NCI-H226 (cell line): ENCODE measurements at places on chromosomes 4 and X.

DNA sequence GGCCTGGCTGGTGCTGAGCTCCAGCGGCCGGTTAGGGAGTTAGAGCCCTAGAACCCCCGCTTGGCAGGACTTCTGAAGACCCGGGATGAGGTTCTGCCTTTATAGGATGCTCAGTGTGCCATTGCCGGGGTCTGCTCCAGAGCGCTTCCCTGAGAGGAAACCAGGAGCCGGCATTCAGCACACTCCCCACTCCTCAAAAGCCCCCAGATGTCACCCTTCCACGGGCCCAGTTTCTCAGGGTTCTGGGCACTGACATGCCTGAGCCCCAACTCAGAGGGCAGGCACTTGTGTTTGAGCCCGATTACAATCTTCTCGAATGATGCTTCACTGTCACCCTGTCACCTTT is 6.5 kb downstream of the NKX3-2 start:
- DNase-seq: no peak

DNA sequence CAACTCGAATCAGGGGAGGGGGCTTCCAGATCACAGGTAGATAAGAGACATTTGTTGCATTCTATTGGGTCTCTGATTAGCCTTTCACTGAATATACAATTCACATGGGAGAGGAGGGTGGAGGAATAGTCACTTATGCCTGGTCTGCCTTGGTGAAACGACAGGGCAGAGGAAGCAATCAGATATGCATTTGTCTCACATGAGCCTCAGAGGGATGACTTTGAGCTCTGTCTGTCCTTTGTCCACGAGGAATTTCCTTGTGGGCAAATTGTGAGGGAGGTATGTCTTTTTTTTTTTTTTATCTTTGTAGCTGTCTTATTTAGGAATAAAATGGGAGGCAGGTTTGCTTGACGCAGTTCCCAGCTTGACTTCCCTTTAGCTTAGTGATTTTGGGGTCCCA is 28.5 kb upstream of the TMSB4X start:
- no peak for DNase-seq

DNA sequence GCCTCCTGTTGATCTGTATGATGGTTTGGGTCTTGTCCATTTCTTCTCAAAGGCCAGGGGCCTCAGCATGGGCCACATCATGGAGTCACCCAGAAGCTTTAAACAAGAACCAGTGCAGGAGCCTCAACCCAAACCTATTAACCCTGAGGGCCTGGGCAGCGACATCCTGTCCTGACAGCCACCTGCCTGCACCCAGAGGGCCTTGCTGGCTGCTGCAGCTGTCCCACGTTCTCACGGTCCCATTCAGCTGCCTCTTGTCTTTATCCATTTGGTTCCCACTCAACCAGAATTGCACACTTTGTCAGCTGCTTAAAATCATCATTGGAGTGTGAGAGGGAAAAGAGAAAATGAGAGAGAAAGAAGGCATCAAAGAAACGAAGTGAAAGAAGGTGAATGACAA is 21.6 kb downstream of the C4orf50 start:
- no peak for DNase-seq

GRCh38 chr4:153724606-153725005 is 35.2 kb downstream of the RNF175 start:
- DNase-seq: no peak

GRCh38 chrX:6257025-6257424 is 28.4 kb upstream of the NLGN4X start:
- DNase-seq: no peak

DNA sequence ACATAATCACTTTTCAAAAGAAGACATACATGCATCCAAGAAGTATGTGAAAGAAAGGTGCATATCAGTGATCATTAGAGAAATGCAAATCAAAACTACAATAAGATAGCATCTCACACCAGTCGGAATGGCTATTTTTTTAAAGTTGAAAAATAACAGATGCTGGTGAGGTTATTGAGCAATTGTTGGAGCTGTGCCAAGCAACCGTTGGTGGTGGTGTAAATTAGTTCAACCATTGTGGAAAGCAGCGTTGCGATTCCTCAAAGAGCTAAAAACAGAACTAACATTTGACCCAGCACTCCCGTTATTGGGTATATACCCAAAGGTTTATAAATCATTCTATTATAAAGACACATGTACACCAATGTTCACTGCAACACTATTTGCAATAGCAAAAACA is 14.2 kb downstream of the COX7B2 start:
- no peak for DNase-seq

DNA sequence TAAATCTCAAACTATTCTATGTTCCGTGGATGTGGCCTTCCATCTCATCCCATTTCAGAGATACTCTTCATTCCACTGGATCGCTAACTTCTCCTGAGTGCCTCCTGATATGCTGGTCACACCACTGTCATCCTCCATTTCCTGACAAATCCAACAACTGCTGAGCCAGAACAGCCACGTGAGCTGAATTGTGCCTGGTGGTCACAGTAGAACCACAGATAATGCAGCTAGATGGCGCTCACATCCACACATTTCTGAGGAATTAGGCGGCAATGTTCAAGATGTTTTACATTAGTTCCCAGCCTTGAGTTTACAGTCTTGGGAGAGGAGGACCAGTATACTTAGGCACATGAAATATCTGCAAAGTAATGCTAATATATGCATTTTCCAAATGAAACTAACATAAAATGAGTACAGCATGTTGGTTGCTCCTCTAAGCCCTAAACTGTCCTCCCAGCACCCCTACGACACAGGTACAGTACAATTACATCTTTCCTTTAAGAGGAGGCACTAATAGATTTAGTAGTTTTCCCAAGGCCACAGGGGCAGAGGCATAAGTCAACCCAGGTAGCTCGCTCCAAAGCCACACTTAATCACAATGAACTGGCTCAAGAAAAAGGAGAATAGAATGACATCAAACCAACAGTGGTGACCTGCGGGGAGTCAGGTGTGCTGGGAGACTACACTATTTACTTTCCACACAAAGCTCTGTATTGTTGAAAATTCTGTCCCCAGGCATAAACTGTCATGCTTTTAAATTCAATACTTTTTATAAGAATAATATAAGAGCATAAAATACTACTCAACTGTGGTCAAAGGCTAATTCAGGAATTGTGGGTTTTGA is 134.2 kb downstream of the CHIC2 start:
- peak; percentile 46 for DNase-seq

DNA sequence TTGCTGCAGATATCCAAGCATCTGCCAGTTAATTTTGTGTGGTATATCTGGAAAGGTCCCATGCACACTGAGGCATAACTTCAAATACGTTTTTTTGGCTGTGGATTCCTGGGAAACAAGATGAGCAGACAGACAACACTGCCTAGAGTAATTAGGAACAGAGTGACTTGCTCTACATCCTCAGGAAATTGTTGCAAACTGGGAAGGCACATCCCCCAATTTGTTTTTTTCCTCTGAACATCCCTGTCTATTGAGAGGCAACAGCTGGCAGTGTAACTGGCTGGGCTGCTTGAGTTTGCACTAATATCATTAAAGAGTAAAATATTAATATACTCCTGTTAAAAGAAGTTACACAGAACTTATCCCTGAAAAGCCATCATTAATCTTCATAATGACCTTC is 207.7 kb upstream of the SLIT2 start:
- DNase-seq: no peak

GRCh38 chr4:41299486-41299885 is 42.8 kb downstream of the UCHL1 start:
- no peak for DNase-seq

GRCh38 chrX:147699061-147699460 is 212.7 kb upstream of the FMR1 start:
- DNase-seq: no peak

DNA sequence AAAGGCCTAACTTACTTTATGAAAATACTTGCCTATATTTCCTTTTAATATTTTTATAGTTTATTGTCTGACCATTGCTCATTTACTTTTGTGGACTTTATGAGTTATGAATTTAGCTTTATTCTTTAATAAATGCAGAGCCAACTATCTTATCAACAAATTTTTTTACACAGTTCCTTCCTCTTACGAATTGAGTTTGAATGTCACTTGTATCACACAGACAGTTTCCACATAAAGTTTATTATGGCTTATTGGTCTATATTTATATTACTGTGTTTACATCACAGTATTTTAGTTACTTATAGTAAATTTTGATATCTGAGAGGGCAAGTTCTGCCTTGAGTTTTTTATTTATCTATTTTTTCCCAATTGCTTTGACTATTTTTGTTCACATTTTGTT is 450.6 kb downstream of the C4orf33 start:
- no peak for DNase-seq

- DNase-seq: no peak
These were observed 37.7 kb upstream of the NUDT6 start for GRCh38 chr4:122959981-122960610.

- DNase-seq: peak; percentile 6
These were observed 1.0 kb upstream of the TLR1 start for GRCh38 chr4:38805530-38806145.

DNA sequence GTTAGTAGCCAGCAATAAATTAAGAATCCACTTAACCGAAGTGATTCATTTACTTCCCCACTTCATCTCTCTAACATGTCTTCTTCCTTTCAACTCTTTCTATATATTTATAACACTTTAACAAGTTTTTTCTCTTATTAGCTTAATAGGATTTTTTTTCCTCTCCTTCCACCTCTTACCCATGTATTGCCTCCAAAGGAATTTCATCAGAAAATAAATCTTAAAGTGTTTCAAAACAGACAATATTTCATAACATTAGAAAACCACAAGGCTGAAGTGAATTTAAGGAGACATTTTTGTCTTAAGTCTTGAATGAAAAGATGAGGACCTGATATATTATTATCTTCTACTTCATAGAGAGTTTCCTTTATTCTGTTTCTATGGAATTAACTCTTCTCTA is 101.5 kb downstream of the PDGFC start:
- DNase-seq: no peak
